HEK293T (cell line): ENCODE measurements at places on chromosomes 1 and 21.

- no peak for DNase-seq
These were observed 150.3 kb downstream of the TNFSF18 start for GRCh38 chr1:172900376-172900997.

GRCh38 chr1:85494074-85494903 is 29.3 kb upstream of the DDAH1 start:
- no peak for DNase-seq

- no peak for DNase-seq
These were observed 142.8 kb downstream of the ZZZ3 start for GRCh38 chr1:77539519-77540142.

GRCh38 chr1:72000809-72001208 is 281.5 kb downstream of the NEGR1 start:
- no peak for DNase-seq

DNA sequence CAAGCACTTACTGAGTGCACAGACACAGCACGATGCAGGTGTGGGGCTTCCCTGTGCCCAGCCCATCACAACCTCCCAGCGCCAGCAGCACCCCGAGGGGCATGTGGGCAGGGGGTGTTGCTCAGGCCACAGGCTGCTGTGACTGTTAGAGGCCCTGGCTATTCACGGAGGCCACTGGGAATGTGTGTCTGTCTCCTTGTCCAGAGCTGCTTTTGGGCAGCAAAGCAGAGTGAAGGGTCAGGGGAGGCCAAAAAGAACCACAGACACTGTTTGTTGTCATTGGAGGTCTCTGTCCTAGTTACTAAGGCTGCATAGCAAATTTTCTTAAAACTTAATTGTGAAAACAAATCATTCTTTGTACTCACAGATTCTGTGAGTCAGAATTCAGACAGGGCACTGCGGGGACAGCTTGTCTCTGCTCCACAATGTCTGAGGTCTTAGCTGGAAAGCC is 49.6 kb downstream of the TNFRSF8 start:
- no peak for DNase-seq

DNA sequence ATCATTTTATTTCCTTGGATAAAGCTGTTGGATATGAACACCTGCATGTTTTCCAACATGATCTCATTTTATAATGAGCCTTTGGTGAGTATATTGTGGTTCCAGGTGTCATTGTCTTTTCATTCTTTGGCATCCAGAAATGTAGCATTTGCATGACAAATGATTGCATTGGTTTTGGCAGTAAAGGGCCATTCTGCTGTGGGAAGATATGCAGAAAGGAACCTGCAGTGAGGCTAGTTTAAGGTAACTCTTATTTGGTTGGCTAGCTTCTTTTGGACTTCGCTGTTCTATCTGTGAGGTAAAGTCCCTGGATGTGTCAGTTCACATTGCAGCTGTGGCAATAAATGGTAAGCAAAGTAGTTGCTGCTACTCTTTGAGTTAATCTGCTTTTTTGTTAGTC is 343.0 kb downstream of the AMY1C start:
- no peak for DNase-seq

GRCh38 chr1:5514527-5515183 is 477.6 kb downstream of the NPHP4 start:
- peak; percentile 84 for DNase-seq

DNA sequence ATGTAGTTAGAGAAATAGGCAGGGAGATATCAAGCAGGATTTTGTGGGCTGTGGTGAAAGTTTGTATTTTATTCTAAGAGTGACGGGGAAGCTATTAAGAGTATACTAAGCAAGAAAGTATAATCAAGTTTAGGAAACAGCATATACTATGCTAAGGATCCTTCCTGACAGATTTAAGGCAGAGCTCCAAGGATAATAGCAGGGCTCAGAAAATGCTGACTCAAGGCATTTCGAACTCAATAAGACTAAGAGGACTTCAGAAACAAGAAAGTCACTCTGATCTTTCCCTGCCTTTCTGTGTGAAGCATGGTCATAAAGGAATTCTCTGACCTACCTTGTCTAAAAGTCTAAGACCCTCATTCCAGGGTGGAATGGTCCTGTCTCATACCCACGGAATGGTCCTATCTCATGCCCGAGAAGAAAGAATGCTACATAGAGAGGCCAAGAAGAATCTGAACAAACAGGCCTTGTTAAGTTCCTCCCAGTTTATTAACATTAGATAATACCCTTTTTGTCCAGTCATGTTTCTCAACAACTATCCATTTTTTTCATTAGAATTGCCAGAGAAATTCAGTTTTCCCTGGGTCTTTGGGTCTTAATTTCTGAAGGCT is 59.1 kb downstream of the HFM1 start:
- no peak for DNase-seq

GRCh38 chr21:17585875-17586450 is 26.7 kb downstream of the BTG3 start:
- peak; percentile 26 for DNase-seq

DNA sequence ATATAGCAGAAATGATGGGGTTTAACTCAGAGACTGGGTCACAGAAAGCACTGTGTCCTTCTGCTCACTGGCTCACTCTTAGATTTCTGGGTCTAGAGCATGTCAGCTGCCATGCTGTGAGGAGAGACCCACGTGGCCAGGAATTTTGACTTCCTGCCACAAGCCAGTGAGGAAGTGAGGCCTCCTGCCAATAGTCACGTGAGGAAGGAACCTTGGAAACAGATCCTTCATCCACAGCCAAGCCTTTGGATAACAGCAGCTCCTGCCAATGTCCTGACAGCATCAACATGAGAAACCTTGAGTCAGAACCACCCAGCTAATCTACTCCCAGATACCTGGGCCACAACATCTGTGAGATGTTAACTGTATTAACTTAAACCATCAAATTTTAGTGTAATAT is 114.5 kb upstream of the PLPPR5 start:
- DNase-seq: no peak

DNA sequence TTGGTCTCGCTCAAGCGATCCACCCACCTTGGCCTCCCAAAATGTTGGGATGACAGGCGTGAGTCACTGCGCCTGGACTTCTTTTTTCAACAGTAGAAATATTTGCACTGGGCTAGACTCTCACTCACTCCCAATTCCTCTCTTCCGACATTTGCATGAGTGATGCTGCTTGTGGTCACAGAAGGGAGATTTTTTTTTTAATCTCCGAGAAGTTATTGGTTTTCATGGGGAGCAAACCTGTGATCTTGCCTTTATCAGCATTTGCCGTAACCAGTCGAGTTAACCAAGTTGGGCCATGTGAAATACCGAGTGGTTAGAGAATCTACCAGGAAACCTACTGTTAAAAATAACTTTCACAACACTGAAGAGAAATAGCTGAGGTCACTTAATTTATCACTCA is 21.1 kb downstream of the ERG start:
- DNase-seq: no peak

DNA sequence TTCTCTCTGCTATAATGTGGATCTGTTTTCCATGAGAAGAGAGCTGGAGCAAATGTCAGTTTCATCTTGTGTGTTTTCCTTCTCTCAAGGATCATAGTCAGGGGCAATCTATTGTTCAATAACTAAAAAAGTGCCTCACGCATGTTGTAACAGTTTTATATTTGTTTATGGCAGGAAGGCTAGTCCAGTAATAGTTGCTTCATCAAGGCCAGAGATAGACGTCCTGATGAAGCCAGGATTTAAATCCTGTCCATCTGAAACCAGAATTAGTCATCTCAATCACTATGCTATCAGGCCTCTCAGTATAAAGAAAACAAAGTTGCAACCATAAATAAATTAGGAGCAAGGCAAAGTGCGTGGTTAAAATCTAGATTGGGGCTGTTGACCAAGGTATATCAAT is 30.2 kb upstream of the DUSP10 start:
- no peak for DNase-seq

DNA sequence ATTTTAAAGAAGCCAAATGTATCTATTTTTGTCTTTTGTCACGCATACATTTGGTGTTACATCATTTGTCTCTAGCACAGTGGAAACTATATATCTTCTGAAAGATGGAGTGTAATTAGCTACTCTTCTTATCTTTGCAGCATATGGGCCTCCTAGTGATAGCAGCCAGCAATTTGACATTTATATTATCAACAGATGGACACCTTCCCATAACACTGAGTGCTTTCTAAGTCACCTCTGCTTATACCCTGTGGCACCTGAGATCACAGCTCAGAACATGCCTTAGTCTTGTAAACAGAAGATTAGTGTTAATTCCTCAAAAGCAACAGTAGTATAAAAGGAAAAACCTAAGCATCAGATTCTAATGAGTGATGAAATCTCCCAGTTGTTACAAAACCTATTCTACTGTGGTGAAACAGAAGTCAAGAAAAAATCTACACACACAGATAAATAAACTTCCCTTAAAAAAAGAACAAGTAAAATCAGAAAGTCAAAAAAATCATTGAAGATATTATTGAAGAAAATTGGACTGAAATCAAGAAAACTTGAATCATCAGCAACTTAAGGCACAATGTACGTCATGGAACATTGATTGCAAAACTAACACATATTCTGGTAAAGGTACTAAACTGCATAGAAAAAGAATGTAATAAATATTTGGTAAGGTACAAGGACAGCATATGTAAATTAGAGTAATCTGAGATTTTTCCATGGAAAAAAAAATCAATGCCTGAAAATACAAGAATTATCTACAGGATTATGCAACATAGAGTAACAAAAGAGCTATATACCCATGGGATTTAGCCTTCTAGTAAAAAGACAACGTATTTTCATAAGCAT is 61.7 kb downstream of the KCNT2 start:
- DNase-seq: no peak

GRCh38 chr1:45152126-45152525 is 54.3 kb downstream of the ZSWIM5 start:
- DNase-seq: no peak

GRCh38 chr1:97350662-97351061 is 570.2 kb downstream of the DPYD start:
- DNase-seq: no peak

DNA sequence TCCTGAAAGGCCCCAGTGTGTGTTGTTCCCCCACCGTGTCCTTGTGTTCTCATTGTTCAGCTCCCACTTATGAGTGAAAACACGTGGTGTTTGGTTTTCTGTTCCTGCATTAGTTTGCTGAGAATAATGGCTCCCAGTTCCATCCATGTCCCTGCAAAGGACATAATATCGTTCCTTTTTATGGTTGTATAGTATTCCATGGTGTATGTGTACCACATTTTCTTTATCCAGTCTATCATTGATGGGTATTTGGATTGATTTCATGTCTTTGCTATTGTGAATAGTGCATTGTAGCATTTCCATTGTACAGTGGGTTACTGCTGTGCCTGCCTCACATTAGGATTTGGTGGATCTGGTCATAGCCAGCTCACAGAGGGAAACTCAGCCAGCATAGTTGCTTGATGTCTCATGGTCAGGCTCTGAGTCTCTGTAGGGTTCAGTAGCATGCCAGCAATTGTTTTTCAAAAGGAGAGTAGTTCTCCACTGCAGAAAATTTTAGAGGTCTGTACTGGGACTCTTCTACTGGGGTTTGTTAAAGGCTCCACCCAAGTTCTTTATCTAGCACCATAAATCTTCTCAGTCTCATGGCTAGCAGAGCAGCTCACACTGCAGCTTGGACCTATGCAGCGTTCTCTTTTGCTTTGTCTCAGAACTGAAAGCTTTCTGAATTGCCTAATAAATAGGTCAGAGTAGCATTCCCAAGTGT is 41.0 kb downstream of the RUNX3 start:
- no peak for DNase-seq

DNA sequence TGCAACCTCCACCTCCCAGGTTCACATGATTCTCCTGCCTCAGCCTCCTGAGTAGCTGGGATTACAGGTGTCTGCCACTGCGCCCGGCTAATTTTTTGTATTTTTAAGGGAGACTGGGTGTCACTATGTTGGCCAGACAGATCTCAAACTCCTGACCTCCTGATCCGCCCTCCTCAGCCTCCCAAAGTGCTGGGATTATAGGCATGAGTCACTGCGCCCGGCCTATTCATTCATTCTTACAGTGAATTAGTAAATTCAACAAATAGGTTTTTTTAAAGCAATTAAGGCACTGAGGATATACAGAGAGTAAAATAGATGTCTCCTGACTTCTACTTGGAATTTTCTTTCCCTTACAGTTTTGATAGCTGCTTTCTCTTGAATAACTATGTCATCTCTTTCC is 43.5 kb downstream of the CDC42 start:
- DNase-seq: no peak

DNA sequence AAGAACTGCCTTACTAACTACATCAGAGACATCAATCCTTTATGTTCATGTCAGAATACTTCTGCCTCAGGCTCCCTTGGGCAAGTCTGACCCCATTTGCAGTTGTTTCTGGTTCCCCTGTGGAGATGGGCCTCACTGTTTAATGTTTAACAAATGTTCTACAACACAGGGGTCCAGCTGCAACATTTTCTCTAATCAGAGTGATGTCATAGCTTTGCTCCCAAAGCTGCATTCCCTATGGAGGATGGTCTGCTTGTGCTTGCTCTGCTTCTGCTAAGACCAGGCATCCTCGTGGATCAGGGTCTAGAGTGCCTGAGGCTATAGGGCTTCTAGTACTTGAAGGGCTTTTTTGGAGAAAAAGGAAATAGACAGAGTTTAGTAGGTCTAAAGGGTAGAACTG is 1071.2 kb downstream of the TTLL7 start:
- DNase-seq: no peak

GRCh38 chr1:88509379-88509778 is 174.7 kb upstream of the PKN2 start:
- no peak for DNase-seq

GRCh38 chr1:91402023-91402422 is 2.6 kb downstream of the HFM1 start:
- DNase-seq: no peak

DNA sequence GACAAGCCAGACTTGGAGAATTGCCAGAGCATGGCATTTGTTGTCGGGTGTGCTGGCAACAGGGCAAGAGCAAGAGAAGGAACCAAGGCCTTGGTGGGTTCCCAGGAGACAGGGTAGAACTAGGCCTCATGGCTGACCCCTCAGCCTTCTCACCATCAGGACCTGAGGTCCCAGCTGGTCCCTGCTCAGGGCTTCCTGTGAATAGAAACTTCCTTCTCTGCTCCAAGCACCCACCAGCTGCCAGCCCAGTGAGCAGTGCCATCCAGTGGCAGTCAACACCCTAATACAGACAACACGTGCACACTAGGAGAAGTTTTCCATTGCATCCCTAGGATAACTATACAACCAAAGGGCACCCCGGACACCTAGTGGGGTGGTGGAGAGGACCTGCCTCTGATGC is 22.8 kb downstream of the S100A6 start:
- no peak for DNase-seq

- no peak for DNase-seq
These were observed 206.4 kb upstream of the FOXD3 start for GRCh38 chr1:63116016-63116415.

- no peak for DNase-seq
These were observed 2.5 kb upstream of the CERS2 start for GRCh38 chr1:150976879-150977694.

GRCh38 chr1:244965185-244966030 is 101.1 kb upstream of the HNRNPU start:
- DNase-seq: no peak

DNA sequence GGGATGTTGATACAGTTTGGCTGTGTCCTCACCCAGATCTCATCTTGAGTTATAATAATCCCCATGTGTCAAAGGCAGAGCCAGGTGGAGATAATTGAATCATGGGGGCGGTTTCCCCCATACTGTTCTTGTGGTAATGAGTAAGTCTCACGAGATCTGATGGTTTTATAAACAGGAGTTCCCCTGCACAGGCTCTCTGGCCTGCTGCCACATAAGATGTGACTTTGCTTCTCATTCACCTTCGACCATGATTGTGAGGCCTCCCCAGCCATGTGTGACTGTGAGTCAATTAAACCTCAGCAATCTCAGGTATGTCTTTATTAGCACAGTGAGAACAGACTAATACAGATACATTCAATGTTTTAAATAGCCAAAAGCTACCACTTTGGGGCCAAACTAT is 41.1 kb downstream of the SLC35F3 start:
- DNase-seq: no peak

- peak; percentile 69 for DNase-seq
These were observed at the start of gene SCMH1 for GRCh38 chr1:41241749-41242341. TSS of gene SCMH1 (minus strand) at chr1:41242306. CDS start at chr1:41186133, 56,173 bp downstream.
